ENCODE measurements at places on chromosomes 2 and 18. TPM values are rescaled to one million over a fixed set of nuclear protein-coding genes. Genes with fewer than 3 reads are reported as not detected.

DNA sequence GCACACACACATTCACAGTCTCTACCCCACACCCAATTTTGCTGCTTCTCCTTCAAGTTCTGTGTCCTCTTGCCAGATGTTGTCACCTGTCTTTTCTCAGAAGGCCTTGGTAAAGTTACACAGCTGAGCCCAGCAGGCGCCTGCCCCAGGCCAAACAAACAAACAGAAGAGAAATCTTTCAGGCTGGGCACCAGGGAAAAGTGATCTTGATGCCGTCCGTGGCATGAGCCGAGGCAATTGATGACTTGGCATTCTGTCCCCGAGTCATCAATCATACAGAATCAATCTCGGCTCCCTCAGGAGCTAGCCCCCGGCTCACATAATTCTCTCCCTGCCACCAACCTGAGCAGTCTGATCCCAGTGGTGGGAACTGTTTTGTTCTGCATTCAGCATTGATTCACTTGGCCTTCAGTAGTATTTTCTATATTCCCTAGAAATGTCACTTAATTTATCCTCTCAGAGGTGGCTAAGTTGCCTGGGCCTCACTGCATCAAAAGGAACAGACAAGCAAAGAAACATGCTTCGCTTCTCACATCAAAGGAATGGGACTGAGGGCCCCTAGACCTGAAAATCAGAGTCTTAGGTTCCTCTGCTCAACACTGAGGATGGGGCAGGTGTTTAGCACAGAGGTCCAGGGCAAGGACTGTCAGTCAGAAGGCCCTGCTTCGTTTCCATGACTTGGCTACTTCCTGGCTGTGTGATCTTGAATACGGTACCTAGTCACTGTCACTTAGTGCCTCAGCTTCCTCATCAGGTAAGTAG, 278.8 kb upstream of the CELF4 start:
- H3K36me3 ChIP-seq, result no peaks in the 10 kb centered on the region
- H3K4me3 ChIP-seq, result no peak overlapping the region
- no peak overlapping the region for H3K27ac ChIP-seq
- no peaks in the 10 kb centered on the region for H3K4me1 ChIP-seq

DNA sequence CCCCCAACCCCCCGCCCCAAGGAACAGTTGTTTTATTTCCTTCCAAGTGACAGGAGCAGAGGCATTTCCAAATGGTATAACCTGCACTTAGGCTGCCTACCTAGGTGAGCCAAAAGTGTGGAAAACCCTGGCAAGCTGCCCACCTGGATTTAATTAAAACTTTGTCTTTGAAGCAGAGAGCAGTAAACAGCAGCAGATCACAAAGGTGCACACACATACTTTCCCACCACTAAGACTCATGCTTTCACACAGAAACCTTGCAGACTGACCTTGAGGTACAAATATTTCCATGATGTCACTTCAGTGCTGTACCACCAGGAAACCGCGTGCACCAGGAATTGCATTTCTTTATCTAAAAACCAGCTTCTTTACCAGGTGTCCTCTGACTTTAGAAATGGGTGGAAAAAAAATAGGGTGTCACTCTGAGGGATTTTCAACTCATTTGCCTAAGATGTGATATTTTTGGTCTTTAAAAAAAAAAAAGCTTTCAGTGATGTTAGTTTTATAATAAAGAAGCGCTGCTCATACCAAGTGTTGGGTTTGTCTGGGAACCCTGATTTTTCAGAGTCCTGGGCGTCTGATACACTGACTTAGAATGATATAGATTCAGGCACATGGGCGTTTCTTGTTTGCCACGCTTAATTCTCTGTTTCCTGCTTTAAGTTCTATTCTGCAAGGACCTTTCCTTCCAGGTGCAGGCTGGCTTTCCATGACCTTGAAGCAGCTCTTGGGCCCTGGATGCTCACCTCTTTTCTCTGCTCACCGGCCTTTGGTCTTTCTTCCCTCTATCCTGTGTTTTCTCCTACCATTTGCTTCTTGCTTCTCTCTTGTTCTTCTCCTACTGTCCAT, 70.7 kb upstream of the BCL2L11 start:
- no peak for DNase-seq
- no peak overlapping the region for H3K4me3 ChIP-seq
- no peaks in the 10 kb centered on the region for H3K27me3 ChIP-seq
- H3K27ac ChIP-seq, result no peak overlapping the region
- no peaks in the 10 kb centered on the region for H3K4me1 ChIP-seq
- no peaks in the 10 kb centered on the region for H3K36me3 ChIP-seq

Gene TMEM178A
- not detected for total RNA-seq

DNA sequence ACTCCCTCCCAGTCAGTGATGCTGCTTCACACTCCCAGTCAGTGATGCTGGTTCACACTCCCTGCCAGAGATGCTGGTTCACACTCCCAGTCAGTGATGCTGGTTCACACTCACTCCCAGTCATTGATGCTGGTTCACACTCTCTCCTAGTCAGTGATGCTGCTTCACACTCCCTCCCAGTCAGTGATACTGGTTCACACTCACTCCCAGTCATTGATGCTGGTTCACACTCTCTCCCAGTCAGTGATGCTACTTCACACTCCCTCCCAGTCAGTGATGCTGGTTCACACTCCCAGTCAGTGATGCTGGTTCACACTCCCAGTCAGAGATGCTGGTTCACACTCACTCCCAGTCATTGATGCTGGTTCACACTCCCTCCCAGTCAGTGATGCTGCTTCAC, 34.3 kb upstream of the KCNG2 start:
- no peak overlapping the region for H3K4me3 ChIP-seq
- H3K4me1 ChIP-seq, result no peaks in the 10 kb centered on the region
- H3K36me3 ChIP-seq, result no peaks in the 10 kb centered on the region
- no peak overlapping the region for H3K27ac ChIP-seq
- H3K27me3 ChIP-seq, result no peaks in the 10 kb centered on the region
- DNase-seq, result no peak

Gene RNPEPL1
- 140 TPM for total RNA-seq

DNA sequence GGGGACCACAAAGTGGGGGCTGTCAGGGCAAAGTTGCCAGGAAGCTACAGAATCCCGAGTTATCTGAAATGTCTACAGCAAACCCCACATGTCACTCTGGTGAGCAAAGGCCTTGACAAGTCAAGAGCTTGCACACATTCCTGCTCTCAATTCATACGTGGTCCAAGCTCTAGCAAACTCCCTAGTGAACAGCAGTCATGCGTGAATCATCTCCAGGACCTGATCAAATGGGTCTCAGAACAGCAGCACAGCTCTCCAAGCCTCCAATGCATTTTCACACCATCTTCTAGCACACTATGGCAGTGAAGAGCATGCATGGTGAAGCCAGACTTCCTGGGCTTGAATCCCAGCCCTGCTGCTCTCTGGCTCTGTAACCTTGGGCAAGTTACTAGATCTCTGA, 68.5 kb downstream of the MYO5B start:
- H3K4me3 ChIP-seq, result no peak overlapping the region

Gene CHRNA1
- total RNA-seq, result not detected

DNA sequence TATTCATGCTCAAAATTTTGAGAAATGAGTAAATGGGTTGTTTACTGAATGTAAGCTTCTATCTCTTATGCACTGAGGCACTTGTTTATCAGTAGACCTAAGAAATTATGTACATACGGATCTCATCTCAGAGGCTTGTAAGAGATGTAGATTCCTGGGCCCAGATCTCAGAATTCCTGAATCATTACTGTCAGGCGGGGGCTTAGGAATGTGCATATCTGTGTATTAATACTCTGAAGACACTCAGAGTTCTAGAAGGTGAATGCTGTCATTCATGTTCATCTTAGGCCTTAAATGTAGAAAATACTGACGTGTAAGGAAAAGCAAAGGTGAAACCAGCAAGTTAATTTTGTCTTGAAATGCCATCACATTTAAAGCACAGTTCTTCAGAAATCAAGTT, 169.6 kb downstream of the FMNL2 start:
- no peak overlapping the region for H3K4me3 ChIP-seq
- no peak overlapping the region for H3K27ac ChIP-seq
- no peak for DNase-seq
- H3K4me1 ChIP-seq, result no peaks in the 10 kb centered on the region
- H3K27me3 ChIP-seq, result no peaks in the 10 kb centered on the region
- no peaks in the 10 kb centered on the region for H3K36me3 ChIP-seq
